ENCODE measurements at places on chromosomes 4 and X. TPM values are rescaled to one million over a fixed set of nuclear protein-coding genes. Genes with fewer than 3 reads are reported as not detected.

MAGEC2 gene
- total RNA-seq: not detected

PNMA6E gene
- not detected for total RNA-seq

DKK2 gene
- not detected for total RNA-seq

PTPN13 gene
- total RNA-seq: 63.5 TPM

PSMD10 gene
- 105 TPM for total RNA-seq
